Small intestine (tissue), 16 donors: ENCODE measurements at places on chromosomes 7 and 10.

DNA sequence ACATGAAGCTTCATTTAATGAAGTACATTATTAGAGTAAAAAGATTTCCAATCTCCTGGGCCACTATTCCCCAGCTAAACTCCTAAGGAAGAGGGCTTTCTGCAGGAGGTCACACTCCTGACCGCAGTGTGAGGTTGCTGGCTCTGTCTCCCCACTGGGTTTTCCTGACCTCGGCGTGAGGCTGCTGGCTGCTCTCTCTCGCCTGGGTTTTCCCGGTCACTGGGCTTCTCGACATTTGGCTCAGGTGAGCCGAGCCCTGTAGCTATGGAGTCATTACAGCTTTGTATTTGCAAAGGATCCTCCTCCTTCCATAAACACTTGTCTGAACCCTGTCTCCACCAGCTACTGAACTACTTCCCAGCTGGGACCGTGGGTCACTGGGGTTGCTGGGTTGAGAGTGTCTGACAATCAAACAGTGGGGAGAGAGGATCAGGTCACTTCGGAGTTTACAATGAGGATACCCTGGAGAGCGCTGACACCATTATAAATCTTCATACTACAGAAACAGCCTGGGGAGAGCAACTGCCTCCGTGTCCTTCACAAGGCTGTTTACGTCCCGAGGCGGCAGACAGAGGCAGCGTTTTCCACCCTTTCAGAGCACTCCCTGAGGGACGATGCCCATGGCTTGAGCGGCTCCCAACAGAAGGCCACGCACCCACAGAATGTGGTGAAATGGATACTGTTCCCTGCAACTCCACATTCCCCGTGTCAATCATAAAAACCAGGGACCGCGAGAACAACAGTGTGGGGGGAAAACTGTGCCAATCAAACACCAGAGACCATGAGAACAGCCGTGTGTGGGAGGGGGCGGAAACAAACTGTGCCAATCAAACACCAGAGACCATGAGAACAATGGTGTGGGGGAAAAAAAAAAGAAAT lies 226.2 kb downstream of the ZMYND11 start:
- no peak for DNase-seq

- DNase-seq: no peak
Observed at GRCh38 chr7:44277851-44278250, 47.5 kb downstream of the CAMK2B start.

GRCh38 chr10:35949811-35950211 lies 307.7 kb upstream of the FZD8 start:
- no peak for DNase-seq

DNA sequence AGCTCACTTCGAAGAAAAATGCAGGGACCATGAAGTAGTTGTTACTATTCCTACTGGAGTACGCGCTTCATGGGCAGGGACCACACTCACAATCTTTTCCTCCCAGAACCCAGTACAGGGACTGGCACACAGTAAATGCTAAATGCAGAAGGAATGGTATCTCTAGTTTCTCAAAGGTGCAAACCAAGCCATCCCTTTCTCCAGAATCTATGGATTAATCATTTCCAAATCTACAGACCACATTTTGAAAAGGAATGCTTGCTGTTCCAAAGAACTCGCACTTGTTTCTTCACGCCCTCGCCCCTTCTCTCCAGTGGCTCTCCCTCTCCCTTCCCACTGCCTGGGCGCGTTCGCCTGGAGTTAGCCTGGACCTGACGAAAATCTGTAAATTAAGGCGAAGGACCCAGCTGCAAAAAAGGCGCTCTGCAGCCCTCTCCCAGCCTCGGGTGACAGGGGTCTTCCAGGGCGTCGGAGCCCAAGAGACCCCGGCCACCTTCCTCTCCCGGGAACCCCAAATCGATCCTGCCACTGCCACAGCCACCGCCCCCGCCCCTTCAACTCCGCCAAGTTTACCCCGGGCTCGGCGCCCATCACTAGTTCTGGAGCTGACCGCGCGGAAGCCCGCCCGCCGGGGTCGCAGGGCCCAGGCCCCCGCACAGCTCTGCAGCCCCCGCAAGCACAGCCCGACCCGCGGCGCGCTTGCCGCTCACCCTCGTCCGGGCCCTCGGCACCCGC lies 527 bp downstream of the PDIA4 start:
- DNase-seq: peak; percentile 28

DNA sequence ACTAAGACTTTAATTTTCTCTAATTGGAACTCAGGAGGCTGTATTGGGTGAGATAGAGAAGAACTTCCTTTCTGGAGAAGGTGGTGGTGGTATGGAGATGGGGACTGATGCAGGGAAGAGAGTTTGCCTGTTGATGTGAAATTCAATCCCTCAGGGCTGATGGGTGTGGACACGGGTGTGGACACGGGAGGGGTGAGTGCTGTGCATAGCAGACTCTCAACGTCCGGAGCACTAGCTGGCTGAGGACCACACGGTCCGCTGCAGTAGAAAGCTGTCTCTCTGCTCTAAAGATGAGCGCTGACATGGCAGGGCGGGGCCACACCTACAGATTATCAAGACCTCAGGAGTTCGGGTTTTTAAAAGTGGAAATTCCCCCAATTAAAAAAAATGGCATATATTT lies 148.5 kb upstream of the PITRM1 start:
- DNase-seq: no peak

- no peak for DNase-seq
Observed at GRCh38 chr7:66707825-66708224, 32.7 kb upstream of the RABGEF1 start.
